Psoas muscle (tissue), 8 donors: ENCODE measurements at places on chromosomes 5 and 9. TPM values are rescaled to one million over a fixed set of nuclear protein-coding genes. Genes with fewer than 3 reads are reported as not detected.

GRCh38 chr5:32779754-32780415 is 68.8 kb downstream of the NPR3 start:
- no peak for DNase-seq

- DNase-seq: no peak
Measured at GRCh38 chr5:42666869-42667268, 89.7 kb upstream of the CCDC152 start.

The PCDHGA12 gene
- 0.38 TPM for polyA plus RNA-seq

DNA sequence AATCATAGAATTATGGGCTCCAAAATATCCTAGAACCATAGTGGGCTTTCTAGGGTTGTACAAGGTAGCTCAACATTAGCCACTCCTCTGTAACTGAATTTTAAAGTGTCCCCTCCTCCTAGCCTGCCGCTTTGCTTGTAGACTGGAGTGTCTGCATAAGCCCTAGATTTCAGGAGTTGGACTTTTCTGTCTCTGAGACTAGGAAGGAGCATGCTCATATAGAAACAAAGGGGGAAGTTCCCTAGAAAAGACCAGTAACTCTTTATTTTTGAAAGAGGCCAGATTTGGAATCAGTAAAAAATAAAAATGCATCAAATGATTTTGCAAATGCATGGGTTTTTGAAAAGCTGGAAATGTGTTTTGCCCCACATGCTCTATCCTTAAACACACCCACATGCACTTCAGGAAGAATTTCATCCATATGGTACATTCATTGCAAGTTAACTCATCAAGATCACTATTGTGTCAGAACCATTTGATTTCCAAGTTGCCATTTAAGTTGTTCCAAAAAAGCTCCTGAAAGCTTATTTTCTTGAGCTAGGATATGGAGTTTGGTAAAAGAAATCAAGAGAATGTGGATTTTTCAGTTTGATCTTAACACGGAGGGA is 121.0 kb upstream of the NR3C1 start:
- DNase-seq: no peak

DNA sequence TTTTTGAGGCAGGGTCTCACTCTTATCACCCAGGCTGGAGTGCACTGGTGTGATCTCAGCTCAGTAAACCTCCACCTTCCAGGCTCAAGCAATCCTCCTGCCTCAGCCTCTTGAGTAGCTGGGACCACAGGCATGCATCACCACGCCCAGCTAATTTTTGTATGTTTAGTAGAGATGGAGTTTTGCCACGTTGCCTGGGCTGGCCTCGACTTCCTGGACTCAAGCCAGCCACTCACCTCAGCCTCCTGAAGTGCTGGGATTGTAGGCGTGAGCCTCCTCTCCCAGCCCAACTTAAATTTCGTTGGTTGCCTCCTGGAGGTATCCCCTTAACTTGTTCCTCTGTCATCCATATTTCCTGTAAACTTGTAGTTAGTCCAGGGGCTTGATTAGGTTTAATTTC is 47.2 kb downstream of the RAB24 start:
- DNase-seq: no peak

The ANKRD34B gene
- 0.01 TPM for polyA plus RNA-seq

GRCh38 chr9:74172874-74173273 is 324.3 kb upstream of the RORB start:
- no peak for DNase-seq

DNA sequence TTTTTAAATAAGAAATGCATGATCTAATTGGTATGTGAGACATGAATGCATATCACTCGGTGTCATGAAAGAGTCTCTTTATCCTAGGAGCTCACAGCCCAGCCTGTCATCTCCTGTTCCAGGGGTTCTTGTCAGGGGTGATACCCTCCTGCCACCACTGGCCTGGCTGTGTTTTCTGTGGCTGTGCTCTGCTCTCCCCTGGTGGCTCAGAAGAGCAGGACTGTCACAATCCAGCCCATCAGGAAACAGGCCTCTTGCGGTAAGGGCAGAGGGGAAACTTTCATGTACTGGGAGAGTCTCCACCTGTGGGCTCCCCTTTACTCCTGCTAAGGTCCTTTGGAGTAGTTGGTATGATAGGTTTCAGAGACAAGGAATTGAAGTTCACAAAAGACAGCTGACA is 240.2 kb upstream of the GLRA1 start:
- DNase-seq: no peak

DNA sequence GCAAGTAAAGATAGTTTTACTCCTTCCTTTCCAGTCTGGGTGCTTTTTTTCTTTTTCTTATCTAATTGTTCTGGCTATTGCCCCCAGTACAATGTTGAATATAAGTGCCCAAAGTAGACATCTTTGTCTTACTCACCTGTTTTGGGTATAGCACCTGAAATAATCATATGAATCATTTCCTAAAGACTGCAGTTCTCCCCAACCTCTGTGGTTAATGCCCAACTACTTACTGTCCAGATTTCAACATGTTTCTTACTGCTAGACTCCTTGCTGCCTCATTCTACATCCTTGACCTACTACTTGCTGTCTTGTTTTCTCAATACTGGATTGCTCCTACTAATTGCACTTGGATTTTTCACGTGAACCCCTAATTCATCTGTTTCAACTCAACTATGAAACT is 8.8 kb upstream of the HSDL2 start:
- no peak for DNase-seq

DNA sequence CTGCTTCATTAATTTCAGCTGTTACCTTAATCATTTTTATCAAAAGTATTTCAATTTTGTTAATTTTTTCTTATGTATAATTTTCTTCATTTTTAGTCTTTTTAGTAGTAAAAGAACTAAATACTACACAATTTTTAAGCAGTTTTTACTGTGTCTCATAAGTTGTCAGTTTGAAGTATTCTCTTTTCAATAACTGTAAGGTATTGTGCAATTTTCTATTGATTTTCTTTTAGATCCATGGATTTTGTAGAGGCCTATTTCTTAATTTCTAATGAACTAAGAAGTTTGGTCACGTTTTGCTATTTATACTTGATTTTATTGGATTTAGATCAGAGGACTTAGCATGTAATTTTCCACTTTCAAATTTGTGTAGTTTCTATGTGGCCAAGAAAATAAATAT is 207.7 kb upstream of the PRR16 start:
- no peak for DNase-seq

The PHAX gene
- 25.6 TPM for polyA plus RNA-seq

The PCDHGA5 gene
- polyA plus RNA-seq: 0.35 TPM

DNA sequence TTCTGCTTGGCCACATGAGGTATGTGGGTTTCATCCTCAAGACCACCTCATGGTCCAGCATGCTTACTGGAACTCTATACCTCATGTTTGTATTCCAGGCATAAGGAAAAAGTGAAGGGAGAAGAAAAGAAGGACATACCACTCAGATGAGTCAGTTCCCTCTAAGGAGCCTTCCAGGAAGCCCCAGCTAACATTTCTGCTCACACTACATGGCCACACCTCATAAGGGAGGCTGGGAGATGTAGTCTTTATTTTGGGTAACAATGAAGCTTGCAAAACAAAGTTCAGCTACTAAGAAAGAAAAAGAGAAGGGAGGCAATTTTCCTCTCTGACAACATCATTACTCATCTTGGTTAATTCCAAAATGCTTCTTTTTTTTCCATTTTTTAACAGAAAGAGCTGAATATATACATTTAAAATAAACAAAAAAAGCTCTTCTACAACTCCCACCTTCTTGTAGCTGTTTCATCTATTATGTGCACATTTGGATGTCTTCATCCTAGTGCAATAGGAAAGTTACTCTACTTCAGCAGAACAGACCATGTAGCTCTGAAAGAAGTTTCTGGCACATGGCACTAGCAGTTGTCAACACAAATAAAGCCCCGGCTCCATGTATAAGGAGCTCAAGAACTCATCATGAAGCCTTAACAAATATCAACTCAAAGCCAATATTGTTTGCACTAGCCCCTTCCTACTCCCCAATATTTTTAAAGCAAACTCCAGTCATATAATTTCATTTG is 123.6 kb upstream of the CCDC112 start:
- no peak for DNase-seq

DNA sequence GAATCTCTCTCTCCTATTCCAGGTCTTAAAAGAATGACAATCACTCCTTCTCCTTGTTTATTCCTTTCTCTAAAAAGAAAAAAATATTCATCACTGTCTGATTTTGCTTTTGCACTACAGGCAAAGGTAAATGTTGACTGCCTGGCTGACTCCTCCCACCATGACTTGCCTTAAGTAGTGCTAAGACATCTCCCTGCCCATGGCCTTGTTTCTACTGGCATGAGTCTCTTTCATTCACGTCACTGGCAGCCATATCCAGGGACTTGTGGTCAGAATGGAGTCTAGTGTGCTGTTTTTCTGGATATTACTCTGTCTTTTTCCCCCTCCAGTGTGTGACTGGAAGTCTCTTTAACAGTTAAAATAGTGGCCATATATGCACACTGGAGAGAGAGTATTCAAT is 522.9 kb upstream of the DAB2 start:
- no peak for DNase-seq

- DNase-seq: no peak
Measured at GRCh38 chr9:131815970-131816873, 76.3 kb upstream of the RAPGEF1 start.

- no peak for DNase-seq
Measured at GRCh38 chr5:149333711-149334443, 11.4 kb upstream of the GRPEL2 start.

DNA sequence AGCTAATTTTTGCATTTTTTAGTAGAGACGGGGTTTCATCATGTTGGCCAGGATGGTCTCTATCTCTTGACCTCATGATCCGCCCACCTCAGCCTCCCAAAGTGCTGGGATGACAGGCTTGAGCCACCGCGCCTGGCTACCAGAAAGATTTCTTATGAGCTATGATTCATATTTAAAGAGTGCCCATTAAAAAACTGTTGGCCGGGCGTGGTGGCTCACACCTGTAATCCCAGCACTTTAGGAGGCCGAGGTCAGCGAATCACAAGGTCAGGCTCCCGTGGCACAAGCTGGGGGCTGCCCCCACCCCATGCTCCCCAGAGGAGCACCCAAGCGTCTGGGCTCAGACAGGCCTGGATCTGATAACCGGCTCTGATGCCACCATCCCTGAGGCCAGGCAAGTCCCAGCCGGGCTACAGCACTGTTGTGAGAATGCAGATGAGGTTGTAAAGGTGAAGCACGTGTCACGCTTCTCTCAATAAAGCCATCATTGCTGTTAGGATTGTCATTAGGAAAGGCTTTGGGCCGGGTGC is 13.9 kb downstream of the QRFP start:
- no peak for DNase-seq

The ORM2 gene
- polyA plus RNA-seq: not detected

- no peak for DNase-seq
Measured at GRCh38 chr5:96919754-96920197, 16.1 kb upstream of the LNPEP start.

GRCh38 chr9:129259375-129259774 is 81.3 kb upstream of the IER5L start:
- no peak for DNase-seq

The LHX3 gene
- polyA plus RNA-seq: not detected

DNA sequence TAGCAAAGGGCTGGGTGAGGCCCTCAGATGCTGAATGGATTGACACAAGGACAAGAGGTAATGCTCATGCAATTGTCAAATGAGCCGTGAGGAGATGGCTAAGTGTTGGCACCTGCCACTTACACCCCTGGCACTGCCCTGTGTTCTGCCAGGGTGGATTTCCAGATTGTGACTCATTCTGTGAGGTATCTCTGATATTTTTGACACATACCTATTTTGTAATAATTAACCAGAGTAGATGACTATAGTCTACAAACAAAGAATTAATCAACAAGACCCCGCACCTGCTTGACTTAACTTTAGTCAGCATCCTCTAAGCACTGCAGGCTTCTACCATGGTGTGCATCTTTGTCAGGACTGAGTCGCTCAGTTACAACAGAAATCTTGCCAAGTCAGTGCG is 200.8 kb downstream of the DIRAS2 start:
- no peak for DNase-seq

DNA sequence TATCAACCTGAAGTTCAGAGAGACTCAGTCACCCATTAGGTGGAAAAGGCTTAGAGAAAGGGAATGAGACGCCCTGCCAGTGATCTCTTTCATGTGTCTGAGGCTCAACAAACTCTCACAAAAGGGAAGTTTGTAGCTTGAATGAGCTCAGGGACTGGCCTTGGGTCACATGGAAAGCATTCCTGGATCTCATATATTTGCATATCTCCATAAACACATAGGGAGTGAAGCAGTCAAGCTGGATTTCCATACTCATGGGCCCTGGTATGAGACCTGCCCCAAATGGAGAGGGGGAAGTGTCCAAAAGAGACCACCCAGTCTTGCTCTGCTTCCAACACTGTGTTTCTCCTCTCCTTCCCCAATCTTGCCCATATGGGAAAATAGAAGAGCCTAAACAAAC is 26.4 kb upstream of the PRUNE2 start:
- no peak for DNase-seq

GRCh38 chr5:133147815-133148567 is 96.2 kb downstream of the HSPA4 start:
- DNase-seq: no peak

The SLC45A2 gene
- not detected for polyA plus RNA-seq

- no peak for DNase-seq
Measured at GRCh38 chr9:37969130-37969529, 65.2 kb upstream of the SLC25A51 start.

The GRAMD2B gene
- polyA plus RNA-seq: 3.8 TPM
